ENCODE measurements at places on chromosomes 6 and 20.

DNA sequence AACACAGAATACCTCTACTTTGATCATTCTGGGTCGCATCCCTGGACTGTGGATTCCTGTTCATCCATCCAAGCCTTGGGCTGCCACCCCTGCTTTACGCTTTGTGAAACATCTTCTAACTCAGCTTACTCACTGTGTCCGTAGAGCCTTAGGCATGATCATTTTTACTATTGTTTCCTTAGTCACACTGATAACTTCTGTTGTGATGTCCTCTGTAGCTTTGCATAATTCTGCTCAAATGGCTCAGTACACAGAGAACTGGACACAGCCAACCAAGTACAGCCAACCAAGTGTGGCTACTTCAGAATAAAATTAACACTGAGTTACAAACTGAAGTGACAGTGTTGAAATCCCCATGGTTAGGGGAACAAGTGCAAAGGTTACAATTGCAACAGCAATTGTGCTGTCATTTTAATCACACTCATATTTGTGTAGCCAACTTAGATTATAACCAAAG is 8.6 kb upstream of the FKBP1A start:
- no peak for DNase-seq

DNA sequence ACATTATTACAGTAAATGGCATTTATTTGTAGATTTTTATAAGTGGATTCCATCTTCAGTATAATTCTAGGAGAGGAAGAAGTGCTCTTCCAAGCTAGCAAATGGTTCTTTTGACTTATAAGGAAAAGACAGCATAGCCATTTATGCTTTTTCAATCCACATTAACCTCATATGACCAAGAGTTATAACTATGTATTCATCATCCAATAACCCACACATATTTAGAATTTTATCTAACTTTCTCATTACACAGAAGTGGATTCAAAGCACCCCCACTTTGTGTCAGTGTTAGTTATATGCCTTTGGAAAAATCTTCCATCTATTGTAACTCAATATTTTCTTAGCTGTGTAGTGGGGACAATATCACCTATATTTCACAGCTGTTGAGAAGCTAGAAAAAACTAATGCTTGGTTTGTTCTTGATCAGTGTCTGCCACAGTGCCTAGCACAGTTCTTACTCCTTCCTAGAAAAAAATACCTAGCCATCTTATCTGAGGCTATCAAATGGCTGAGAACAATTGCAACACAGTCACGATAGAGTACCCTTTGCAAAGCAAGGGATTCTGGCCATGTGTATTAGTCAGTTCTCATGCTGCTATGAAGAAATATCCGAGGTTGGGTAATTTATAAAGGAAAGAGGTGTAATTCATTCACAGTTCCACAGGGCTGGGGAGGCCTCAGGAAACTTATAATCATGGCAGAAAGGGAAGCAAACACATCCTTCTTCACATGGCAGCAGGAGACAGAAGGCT is 986.3 kb downstream of the TFAP2A start:
- peak; percentile 27 for DNase-seq

GRCh38 chr20:24698706-24699206 is 229.3 kb downstream of the SYNDIG1 start:
- no peak for DNase-seq

- DNase-seq, result no peak
Observed at GRCh38 chr6:10908228-10908627, 21.4 kb downstream of the SYCP2L start.

DNA sequence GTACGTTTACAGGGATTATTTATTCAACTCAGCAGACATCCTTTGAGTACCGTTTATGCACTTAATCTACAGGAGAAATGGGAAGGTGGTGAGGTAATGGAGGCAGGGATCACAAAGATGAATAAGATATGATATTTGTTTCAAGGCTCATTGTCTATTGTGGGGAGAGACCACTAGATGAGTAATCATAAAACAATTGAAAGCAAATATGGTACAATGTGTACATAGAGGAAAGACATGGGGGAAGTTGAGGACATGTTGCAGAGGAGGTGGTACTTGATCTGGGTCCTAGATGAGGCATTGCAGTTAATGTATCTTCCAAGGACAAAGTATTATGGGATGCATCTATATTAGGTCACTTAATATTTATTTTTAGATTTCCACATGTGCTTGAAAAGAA is 13.7 kb upstream of the CDC5L start:
- no peak for DNase-seq

- no peak for DNase-seq
Observed at GRCh38 chr6:144635051-144635450, 349.9 kb downstream of the UTRN start.

GRCh38 chr6:20876561-20876960 is 342.3 kb downstream of the CDKAL1 start:
- DNase-seq, result no peak

DNA sequence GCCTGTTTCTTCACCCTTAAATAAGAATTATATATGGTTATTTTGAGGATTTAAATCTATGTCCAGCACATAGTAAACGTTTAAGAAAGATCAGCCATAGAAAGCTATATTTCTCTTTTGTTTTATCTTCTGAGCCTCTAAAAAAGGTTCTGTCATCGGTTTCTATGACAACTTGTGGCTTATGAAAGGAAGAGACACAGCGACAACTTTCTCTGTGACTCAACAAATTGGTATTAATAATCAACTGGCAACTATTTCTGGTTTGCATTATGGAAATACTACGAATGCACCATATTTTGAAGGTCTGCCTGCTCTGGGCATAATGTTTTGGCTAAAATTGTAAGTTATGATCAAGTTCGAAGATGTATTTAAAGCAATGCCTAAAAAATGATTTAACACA is 751.0 kb downstream of the CD109 start:
- DNase-seq, result peak; percentile 61

DNA sequence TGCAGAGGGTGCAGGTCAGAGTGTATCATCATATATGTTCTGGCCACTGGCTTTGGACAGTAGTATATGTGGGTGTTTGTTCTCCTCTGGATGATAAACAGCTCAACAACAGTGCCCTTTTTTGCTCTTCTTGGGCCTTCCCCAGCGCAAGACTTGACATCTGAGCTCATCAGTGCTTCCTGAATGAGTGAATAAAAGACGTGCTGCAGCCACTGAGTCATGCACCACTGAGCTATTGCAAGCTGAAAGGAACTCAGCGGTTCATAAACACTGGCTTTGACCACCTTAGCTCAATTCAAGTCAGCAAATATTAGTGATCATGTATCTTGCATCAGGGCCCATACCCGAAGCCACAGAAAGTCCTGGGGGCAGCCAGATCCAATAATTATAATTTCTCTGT is 105.3 kb upstream of the KCNG1 start:
- peak; percentile 79 for DNase-seq

- no peak for DNase-seq
Observed at GRCh38 chr6:108337721-108338120, 42.9 kb downstream of the AFG1L start.

DNA sequence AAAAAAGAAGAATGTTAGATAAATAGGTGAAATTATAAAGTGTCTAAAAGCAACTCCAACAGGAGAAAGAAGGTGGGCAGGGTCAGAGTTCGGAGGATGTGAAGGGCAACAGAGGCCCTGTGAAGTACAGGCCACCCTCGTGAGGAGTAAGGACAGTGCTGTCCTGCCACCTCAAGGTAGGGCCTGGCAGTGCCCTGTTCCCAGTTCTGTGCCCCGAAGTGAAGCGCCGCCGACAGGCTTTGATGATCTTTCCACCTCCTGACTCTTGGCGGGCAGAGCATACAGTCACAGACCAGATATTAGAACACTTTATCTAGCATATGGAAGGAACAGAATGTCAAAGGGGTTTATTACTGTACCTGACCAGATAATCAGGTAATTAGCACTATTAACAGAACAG is 75.8 kb downstream of the GJA10 start:
- DNase-seq, result no peak

GRCh38 chr6:79399499-79399898 is 137.7 kb downstream of the LCA5 start:
- no peak for DNase-seq

DNA sequence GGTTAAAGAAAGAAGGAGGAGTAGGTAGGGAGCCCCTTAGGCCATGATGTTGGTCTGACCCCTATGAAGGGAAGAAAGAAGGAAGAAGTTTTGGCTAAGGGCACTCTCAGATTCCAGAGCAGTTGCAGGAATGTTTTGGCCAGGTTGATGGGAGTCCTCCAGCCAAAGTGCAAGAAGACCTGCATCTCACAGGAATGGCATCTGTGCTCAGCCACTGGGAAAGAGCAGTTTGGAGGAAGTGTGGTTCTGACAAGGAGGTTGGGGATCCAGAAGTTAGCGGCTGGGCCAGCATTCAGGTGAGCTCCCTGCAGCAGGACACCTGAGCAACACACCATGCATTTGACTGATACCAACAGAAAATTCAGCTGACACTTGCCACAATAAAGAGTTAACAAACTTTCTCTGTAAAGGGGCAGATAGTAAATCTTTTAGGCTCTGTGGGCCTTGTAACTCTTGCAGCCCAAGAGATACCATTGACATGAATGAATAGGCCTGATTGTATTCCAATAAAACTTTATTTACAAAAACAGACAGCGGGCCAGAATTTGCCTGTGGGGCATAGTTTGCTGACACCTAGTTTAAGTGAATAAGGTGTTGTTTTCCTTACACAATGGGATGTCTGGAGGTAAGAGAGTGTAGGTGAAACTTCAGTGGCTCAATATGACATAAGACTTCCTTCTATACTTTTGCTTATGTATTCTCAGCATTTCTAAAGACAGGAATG is 71.0 kb downstream of the EDN1 start:
- no peak for DNase-seq

DNA sequence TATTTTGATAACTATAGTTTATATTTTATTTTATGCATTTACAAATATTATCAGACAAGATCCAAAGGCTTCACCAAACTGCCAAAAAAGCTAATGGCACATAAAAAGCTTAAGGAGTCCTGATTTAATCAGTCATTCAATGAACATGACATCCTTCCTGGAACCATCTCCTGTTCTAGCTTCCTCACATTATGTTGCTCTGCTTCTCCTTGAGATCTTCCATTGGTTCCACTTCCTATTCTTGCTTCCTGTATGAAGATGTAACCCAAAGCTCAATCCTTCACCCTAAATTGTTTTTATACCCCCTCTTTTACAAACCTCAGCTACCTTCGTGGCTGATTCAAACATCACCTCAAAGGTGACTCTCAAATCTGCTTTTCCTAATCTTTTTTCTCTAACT is 4.5 kb upstream of the BRD2 start:
- DNase-seq, result no peak

GRCh38 chr6:139881728-139882211 is 507.3 kb upstream of the CITED2 start:
- DNase-seq, result no peak

DNA sequence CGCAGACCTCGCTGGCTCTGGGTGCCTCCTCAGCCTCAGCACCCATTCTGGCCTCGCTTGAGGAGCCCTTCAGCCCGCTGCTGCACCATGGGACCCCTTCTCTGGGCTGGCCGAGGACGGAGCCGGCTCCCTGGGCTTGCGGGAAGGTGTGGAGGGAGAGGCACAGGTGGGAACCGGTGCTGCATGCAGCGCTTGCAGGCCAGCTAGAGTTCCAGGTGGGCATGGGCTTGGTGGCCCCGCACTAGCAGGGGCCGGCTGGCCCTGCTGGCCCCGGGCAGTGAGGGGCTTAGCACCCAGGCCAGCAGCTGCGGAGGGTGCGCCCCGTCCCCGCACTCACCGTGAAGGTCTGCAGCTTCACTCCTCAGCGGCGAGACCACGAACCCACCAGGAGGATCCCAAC is 30.4 kb downstream of the DEFB114 start:
- no peak for DNase-seq

DNA sequence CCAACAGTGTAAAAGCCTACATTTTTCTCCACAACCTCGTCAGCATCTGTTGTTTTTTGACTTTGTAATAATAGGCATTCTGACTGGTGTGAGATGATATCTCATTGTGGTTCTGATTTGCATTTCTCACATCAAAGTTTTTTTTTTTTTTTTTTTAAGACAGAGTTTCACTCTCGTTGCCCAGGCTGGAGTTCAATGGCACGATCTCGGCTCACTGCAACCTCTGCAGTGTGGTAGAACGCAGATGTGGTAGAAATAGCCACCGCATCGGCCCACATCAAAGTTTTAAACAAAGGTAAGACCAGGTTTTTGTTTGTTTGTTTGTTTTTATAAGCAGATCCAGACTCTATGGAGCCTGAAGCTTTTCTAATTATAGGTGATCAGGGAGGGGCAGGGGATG is 12.7 kb upstream of the PPP1R3G start:
- DNase-seq, result no peak

DNA sequence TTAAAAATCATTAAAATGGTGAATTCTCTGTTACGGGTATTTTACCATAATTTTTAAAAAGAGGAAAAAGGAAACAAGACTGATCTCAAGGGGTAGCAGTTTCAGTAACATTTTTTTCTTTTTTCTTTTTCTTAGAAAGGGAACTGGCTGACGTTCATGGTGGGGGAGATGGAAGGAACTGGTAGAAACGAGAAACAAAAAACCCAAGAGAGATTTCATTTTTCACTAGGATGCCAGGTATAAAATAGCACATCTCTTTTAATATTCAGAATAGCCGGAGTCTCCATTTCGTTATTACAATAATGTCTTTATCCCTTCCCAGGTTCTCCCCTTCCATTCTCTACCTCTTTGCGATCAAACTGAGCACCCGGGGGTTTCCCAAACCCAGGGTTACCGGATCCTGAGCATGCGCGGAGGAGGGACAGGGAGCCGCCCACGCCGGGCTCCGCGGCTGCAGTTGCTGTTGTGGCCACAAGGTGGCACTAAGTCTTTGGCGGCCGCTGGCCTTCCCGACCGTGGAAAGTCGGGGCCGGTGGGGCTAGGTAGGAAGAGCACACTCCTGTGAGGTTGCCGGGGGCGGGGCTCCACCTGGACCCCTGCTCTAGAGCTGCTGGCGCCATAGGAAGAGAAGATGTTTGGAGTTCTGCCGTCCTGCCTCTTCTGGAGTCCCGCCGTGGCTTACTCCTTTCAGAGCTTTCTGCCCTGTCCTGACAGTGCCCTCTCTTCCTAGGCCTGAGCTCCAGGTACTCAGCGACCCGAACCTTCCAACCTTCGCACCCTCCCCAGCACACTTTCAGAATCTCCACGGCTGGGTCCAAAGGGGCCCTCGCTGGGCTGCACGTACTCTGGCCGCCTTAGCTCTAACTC is 146.8 kb downstream of the SH3BGRL2 start:
- peak; percentile 50 for DNase-seq

GRCh38 chr6:26473758-26474438 is 16.1 kb downstream of the BTN2A1 start:
- peak; percentile 96 for DNase-seq

DNA sequence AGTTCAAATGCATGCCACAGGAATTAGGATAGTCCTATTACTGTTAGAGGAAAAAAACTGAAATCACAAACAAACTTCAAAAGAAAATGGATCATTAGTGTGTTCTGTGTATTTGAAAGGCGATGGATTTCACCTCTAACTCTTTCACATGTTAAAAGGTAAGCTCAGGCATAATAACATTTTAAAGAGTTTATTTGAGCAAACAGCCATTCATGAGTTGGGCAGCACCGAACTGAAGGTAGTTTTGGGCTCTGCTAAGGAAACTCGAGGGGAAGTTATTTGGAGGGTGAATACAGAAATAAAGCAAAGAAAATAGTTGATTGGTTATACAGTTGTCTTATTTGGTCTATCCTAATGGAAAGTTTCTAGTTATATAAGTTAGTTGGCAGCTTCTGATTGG is 546.5 kb upstream of the POU3F2 start:
- DNase-seq, result no peak

Measured in AG10803 (cell line).